ENCODE measurements at places on chromosomes 1 and 21. TPM values are rescaled to one million over a fixed set of nuclear protein-coding genes. Genes with fewer than 3 reads are reported as not detected.

DNA sequence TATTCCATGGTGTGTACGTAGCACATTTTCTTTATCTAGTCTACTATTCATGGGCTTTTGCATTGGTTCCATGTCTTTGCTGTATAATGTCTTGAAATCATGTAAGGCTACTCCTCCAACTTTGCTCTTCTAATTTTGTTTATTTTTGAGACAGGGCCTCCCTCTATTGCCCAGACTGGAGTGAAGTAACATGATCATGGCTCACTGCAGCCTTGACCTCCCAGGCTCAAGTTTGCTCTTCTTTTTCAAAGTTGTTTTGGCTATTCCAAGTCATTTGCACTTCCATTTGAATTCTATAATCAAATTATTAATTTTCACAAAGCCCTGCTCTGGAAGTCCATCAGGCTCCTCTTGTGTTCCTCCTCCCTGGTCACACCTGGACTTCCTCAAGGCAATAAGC, 90.2 kb upstream of the SGIP1 start:
- no peak for DNase-seq

DNA sequence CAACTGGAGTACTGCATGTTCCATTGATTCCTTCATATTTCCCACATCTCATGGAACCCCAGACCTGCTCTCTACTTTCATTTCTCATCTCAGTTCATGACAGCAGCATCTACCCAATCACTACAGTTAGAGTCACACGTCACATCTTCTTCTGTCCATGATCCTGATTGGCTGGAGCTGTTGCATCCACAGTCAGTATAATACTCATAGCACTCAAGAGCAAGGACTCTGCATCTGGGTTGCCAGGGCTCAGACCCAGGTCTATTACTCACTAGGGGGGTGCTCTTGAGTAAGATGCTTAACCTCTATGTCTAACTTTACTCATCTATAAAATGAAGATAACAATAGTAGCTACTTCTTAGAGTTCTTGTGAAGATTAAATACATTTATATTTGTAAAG, 4.4 kb upstream of the XPR1 start:
- DNase-seq: no peak

DNA sequence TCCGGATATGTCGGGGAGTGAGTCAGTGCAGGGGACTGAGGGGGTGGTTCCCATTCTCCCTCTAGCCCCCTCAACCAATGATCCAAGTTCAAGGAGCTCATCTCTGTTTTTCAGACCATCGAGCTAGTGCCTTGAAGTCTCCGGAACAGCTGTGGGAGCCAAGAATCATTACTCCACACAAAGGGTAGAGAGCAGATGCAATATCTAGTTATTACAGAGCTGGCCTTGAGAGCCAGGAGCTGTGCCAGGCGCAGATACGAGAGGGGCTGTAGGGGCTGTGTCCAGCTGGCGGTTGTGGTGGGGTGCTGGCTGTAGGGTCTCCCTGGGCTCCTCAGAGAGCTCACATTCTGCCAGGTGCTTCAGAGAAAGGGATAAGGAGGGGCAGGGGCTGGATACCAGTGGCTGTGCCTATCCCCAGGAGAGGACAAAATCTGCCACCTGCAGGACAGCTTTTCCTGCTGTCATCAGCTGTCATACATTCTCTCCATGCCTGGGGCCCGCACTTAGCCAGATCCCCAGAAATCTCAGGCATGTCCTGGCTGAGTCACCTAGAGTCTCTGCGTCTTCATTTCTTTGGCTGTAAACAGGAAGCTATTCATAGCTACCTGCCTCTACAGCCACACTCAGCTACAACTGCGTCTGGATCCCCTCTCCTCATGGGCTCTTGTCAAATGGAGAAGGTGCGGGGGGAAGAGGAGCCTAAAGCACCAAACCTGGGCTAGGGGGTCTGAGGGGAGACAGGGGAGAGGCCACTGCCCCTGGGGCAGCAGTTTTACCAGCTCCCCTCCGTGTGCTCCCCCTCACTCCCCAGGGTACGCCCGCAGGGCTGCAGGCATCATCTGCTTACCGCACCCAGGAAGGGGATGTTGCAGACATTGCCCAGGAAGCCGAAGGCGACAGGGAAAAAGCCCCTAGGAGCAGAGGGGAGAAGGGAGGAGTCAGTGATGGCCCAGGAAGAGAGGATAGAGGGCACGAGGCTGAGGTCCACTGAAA, 2.4 kb upstream of the KISS1 start:
- no peak for DNase-seq

GRCh38 chr1:167293057-167293456, 72.4 kb downstream of the POU2F1 start:
- no peak for DNase-seq

DNA sequence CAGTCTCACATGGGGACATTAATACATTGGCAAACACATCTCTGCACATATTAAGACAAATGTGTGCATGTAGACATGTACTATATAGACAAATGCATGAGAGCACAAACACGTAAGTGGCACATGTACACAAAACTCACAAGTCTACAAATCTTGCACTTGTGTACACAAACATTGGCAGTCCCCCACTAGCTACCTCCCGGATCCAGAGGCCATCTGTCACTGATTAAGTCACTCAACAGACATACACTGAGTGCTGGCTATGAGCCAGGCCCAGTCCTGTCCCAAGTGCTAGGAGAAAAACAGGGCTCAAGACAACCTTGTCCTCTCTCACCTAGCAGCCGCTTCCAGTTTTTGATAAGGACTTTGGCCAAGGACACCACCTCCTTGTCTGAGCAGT, 7.0 kb downstream of the TCEA3 start:
- DNase-seq: peak; percentile 68

- DNase-seq: no peak
These were observed 26.5 kb downstream of the CXADR start for GRCh38 chr21:17539323-17539722.

NPHS2 gene
- not detected for total RNA-seq

INKA2 gene
- 2.2 TPM for total RNA-seq

CD5L gene
- total RNA-seq: 0.93 TPM

Data from right lobe of liver (tissue), 6 donors.